Activated naive CD8-positive, alpha-beta T cell treated with anti-CD3 and anti-CD28 coated beads, Interleukin-2, amount 10 ng/mL, durations not matched to agents 7 days and 5 days (primary cell): ENCODE measurements at places on chromosomes 7 and 10. TPM values are rescaled to one million over a fixed set of nuclear protein-coding genes. Genes with fewer than 3 reads are reported as not detected.

The ABCA13 gene
- total RNA-seq, result 0.17 TPM

The ZNF33B gene
- 30.0 TPM for total RNA-seq

The TEX36 gene
- not detected for total RNA-seq

The OR6V1 gene
- total RNA-seq, result not detected

The UCN3 gene
- not detected for total RNA-seq

The AZGP1 gene
- not detected for total RNA-seq

The CASTOR2 gene
- 2.6 TPM for total RNA-seq

The ZKSCAN5 gene
- total RNA-seq, result 12.7 TPM

The CPA4 gene
- total RNA-seq, result not detected

The SSC4D gene
- 0.42 TPM for total RNA-seq

The CPXM2 gene
- total RNA-seq, result not detected

The PBLD gene
- total RNA-seq, result 1.9 TPM

The SPDYE1 gene
- total RNA-seq, result 0.11 TPM

The MSS51 gene
- total RNA-seq, result 4.0 TPM

The NRCAM gene
- 0.99 TPM for total RNA-seq

The TSC22D4 gene
- total RNA-seq, result 159 TPM

The PDIA4 gene
- total RNA-seq, result 56.8 TPM

The NEUROD6 gene
- total RNA-seq, result not detected

The ZDHHC4 gene
- total RNA-seq, result 44.6 TPM

The NAT16 gene
- total RNA-seq, result not detected

The FOXI2 gene
- total RNA-seq, result not detected

The GJC3 gene
- total RNA-seq, result not detected

The ALOX5 gene
- 14.2 TPM for total RNA-seq

The ELFN1 gene
- not detected for total RNA-seq

The NXPH1 gene
- total RNA-seq, result not detected

The CYP2C19 gene
- total RNA-seq, result not detected

The ENTPD1 gene
- total RNA-seq, result 10.9 TPM

The EPO gene
- not detected for total RNA-seq

The SLC18A3 gene
- not detected for total RNA-seq

The GJD4 gene
- not detected for total RNA-seq

The C10orf120 gene
- not detected for total RNA-seq
